ENCODE measurements at places on chromosomes 16 and 17. TPM values are rescaled to one million over a fixed set of nuclear protein-coding genes. Genes with fewer than 3 reads are reported as not detected.

ADAP2 gene
- total RNA-seq, result 0.79 TPM

RCVRN gene
- total RNA-seq, result not detected

PABPN1L gene
- total RNA-seq, result not detected

UQCRC2 gene
- 194 TPM for total RNA-seq

XYLT1 gene
- 8.5 TPM for total RNA-seq

DNAI2 gene
- not detected for total RNA-seq

RSAD1 gene
- total RNA-seq, result 18.5 TPM

DBNDD1 gene
- total RNA-seq, result 3.4 TPM

CCL22 gene
- total RNA-seq, result not detected

WFIKKN1 gene
- 0.12 TPM for total RNA-seq

GLYR1 gene
- 43.9 TPM for total RNA-seq

HERPUD1 gene
- total RNA-seq, result 96.3 TPM

SLC52A1 gene
- not detected for total RNA-seq

CHD9NB gene
- total RNA-seq, result 0.66 TPM

PSMB10 gene
- 61.7 TPM for total RNA-seq

ABCC12 gene
- total RNA-seq, result not detected

ENPP7 gene
- total RNA-seq, result not detected

KRTAP2-3 gene
- total RNA-seq, result not detected

PSMC3IP gene
- total RNA-seq, result 15.7 TPM

UMOD gene
- total RNA-seq, result not detected

PHOSPHO1 gene
- 0.12 TPM for total RNA-seq

DNASE1L2 gene
- 1.1 TPM for total RNA-seq

GNG13 gene
- total RNA-seq, result not detected

TEKT5 gene
- total RNA-seq, result 0.12 TPM

CDH15 gene
- 0.68 TPM for total RNA-seq

CCL17 gene
- not detected for total RNA-seq

TBC1D3E gene
- not detected for total RNA-seq

FOXJ1 gene
- total RNA-seq, result not detected

CTCF gene
- 20.1 TPM for total RNA-seq

HIGD1B gene
- not detected for total RNA-seq

NARF gene
- 23.3 TPM for total RNA-seq

CALB2 gene
- total RNA-seq, result not detected

DCUN1D3 gene
- total RNA-seq, result 19.5 TPM

PRR35 gene
- not detected for total RNA-seq

TMED6 gene
- 0.13 TPM for total RNA-seq

SERPINF2 gene
- total RNA-seq, result not detected

SLC16A6 gene
- 0.92 TPM for total RNA-seq
